NCI-H2171 treated with DMSO at 0.1 percent for 48 hours (cell line): ENCODE measurements at places on chromosomes 11 and 22.

- DNase-seq: peak; percentile 95
Observed at GRCh38 chr11:72411623-72412419, 22.5 kb downstream of the CLPB start.

DNA sequence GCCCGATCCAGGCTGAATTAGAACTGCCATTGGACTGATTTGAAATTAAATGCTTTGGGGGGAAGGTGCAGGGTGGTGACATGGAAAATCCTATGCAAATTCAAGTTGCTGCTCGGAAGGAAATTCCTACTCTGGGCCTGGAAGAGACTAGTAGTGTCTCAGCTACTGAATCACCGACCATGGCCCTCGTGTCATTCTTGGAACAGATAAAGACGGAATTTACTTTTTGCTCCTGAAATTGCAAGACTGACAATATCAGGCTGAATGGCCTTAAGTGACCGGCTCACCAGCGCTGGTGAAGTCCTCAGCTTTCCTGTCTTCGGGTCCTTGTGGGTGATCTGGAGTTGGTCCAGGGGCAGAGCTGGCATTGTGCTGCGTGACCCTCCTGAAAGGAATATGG lies 6.1 kb downstream of the ASCC2 start:
- no peak for DNase-seq

- peak; percentile 30 for DNase-seq
Observed at GRCh38 chr22:17672417-17672991, 33.9 kb downstream of the BCL2L13 start.

DNA sequence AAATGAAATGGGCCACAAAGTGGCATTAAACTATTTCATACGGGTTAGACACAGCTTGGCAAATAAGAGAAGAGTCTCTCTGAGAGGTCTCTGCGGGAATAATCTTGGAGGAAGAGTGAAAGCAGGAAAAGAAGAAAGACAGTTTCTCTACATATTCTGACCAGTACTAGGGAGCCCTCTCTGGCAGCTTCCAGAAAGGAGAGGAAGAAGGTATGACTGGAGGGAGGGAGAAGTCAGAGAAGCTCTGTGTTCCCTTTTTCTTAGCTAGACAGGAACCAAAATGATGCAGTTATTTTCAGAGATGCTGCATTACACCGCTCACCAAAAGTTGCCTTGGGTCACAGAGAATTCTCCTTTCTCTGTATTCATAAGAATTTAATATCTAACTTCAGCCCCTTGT lies 382.1 kb downstream of the KCNA4 start:
- DNase-seq: no peak

- DNase-seq: no peak
Observed at GRCh38 chr22:43211941-43212433, 25.1 kb upstream of the TTLL12 start.

DNA sequence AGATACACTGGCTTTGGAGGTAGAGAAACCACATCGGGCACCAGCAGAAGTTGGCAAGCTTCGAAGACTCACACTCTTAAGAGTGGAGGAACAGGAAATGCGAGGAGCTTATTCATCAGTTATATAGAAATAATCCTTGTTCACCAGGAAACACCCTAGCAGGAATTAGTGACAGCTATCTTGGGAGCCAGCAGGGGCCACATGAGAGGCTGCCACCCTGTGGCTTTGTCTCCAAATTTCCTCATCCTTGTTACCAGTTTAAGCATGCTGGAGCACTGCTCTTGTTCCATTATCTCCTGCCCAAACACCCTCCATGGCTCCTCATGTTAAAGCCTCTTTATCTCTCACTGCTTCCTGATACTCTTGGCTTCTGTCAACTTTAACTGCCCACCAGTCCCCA lies 131.0 kb downstream of the PLEKHA7 start:
- DNase-seq: no peak

GRCh38 chr11:20854215-20854955 lies 185.0 kb downstream of the NELL1 start:
- no peak for DNase-seq

DNA sequence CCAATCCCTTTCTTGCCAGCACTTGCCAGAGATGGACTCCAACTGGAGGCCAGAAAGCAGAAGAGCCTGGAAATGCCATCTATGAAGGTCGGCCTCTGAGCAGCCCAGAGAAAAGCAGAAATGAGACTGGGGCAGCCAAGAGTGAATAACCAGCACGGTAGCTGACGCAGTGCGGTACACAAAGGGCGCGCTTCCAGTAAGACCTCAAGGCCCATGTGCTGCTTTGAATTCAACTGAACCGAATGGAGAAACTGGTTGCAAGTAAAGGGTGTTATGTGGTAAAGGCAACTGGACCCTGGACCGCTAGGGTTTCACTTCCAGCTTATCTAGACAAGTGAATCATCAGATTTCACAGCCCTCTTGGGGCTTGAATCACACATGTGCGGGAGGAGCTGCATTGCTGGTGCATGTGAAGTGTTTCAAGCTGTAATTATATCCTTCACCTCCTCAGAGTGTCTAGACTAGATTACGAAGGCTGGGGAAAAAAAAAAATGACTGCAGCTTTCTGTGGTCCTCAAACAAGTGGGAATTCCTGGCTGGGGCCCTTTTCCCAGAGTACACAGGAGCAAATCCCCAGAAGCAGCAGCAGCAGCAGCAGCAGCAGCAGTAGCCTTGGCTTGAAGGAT lies 128.9 kb downstream of the CCDC34 start:
- DNase-seq: peak; percentile 98

GRCh38 chr22:42964994-42965699 lies 49.8 kb downstream of the PACSIN2 start:
- peak; percentile 77 for DNase-seq

DNA sequence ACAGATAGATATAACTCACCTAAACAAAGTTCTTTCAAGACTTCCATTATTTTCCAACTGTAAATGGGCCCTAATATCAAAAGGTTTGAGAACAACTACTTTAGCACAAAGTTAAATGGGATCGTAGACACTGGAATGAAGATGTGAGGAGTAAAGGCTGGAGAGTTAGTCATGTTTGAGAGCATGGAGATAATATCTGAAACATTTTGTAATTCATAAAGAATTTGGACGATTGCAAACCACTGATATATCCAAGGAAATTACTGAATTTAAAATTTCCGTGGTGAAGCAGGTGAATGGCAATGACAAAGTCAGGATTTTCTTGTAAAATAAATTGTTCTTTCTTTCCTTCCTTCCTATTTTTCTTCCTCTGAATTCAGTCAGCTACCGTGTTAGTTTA lies 564.9 kb downstream of the CNTN5 start:
- DNase-seq: no peak

GRCh38 chr22:36860821-36861659 lies at the start of gene NCF4:
TSS of gene NCF4 (plus strand) at chr22:36861006. CDS start at chr22:36861172, 166 bp downstream.
- DNase-seq: no peak

DNA sequence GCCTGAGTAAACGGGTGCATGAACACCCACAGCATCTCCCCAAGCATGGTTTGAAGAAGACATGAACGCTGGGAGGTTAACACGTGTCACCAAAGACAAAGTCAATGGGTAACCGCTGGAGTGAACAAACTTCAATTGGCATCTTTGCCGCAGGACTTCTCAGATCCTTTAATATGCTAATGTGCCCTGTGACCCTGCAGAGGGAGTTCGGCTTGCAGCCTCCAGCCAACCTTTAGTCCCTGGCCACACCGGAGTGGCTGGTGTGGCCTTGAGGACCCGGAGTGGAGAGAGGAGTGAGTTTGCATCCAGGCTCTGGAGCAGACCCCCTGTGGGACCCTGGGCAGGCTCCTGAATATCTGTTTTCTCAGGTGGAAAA lies 57.0 kb downstream of the FLRT1 start:
- DNase-seq: no peak

GRCh38 chr22:23803001-23803819 lies 16.4 kb downstream of the SMARCB1 start:
- no peak for DNase-seq

- no peak for DNase-seq
Observed at GRCh38 chr11:10797531-10797930, 11.2 kb downstream of the EIF4G2 start.

- DNase-seq: no peak
Observed at GRCh38 chr11:102157219-102157618, 47.0 kb downstream of the YAP1 start.

GRCh38 chr11:27965559-27965958 lies 142.4 kb downstream of the KIF18A start:
- no peak for DNase-seq

DNA sequence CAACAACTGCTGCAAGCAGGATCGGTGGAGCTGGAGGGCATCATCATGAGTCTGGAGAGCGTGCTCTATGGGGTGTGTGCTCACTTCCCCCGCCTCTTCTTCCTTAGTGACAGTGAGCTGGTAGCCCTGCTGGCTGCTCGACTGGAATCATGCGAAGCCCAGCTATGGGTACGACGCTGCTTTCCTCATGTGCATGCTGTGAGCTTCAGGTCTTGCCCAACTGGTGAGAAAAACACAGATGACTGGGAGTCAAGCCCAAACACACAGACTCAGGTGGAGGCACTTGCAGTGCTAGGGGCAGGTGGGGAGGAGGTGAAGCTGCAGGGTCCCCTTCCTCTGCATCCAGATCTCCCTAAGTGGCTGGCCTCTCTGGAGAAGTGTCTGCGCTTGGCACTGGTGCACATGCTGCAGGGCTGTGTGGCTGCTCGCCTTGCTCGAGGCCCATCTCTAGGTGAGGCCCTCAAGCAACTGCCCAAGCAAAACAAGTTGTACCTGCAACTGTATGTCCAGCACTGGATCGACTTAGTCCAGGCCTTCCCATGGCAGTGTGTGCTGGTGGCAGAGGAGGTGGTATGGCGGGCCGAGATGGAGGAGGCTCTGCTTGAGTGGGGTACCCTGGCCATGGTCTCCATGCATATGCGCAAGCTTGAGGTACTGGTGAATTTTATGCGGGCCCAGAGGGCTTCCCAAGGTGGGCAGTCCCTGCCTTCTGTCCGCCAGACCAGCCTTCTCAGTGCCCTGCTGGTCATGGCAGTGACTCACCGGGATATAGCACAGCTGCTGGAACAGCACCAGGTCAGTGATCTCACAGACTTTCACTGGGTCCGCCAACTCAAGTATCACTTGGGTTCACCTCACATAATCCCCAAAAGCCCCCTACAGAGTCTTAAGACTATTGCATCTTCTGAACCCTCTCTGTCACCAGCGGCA lies 48.1 kb downstream of the DNHD1 start:
- DNase-seq: no peak

DNA sequence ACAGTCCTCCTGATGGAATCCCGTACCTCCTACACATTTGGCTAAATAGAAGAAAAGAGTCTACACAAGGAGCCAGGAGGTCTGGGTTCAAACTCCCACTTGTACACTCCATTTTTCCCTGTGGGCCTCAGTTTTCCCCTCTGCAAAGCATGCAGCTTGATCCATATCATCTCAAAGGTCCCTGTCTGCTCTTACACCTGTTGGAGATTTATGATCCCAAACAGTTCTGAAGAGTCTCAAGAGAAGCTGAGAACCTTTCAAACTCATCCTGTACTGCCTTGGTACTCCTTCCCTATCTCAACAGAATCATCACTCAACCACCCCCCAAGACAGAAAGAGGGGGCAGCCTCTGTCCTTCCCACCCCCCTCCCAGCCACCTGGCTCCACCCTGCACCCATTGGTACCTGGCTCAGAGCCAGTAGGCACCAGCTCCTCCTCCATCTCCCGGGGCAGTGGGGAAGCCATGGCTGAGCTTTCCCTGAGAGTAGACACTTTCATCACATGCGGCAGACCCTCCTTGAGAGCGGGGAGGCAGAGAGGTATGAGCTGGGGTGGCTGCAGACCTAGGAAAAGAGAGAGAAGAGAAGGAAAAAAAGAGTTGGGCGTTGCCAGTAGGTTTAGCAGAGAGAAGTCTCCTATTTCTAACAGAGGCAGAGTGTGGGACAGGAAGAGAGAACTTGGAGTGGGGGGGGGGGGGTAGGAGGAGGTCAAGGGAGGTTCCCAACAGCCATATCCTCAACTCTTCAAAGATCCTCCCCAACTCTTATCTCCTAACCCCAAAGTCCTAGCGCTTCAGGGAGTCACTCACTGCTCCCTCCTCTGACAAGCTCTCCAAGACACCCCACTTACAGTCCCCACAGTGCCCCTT lies 3.1 kb downstream of the TNKS1BP1 start:
- DNase-seq: no peak

DNA sequence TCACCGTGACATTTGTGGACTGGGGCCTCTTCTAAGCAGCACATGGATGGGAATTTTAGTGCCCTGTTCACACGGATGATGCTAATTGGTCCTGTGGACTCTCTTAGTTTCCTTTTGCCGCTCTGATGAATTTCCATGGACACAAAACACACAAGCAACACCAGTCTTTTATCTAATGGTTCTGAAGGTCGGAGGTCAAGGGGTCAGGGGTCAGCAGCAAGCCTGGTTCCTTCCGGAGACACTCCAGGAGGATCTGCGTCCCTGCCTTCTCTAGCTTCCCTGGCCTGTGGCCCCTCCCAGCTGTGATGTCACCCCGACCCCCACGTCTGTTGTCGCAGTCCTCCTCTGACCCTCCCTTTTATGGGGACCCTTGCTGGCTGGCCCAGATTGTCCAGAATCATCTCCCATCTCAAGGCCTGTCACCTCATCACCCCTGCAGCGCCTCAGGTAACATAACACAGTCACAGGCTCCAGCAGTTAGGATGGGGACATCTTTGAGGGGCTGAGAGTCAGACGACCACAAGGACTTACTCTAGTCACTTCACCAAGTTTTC lies 6.8 kb downstream of the NADSYN1 start:
- no peak for DNase-seq

DNA sequence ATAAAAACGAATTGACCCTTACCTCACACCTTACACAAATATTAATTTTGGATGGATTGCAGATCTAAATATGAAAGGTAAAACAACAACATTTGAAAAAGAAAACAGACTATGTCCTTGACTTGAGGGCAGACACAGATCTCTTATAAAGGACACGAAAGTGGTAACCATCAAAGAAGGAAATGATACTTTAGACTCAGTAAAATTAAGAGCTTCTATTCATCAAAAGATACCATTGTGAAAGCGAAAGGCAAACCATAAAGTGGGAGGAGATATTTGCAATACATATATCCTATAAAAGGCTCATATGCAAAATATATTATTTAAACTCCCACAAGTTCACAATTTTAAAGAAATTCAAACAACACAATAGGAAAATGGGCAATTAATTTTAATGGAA lies 5.0 kb downstream of the HEPACAM start:
- DNase-seq: no peak

DNA sequence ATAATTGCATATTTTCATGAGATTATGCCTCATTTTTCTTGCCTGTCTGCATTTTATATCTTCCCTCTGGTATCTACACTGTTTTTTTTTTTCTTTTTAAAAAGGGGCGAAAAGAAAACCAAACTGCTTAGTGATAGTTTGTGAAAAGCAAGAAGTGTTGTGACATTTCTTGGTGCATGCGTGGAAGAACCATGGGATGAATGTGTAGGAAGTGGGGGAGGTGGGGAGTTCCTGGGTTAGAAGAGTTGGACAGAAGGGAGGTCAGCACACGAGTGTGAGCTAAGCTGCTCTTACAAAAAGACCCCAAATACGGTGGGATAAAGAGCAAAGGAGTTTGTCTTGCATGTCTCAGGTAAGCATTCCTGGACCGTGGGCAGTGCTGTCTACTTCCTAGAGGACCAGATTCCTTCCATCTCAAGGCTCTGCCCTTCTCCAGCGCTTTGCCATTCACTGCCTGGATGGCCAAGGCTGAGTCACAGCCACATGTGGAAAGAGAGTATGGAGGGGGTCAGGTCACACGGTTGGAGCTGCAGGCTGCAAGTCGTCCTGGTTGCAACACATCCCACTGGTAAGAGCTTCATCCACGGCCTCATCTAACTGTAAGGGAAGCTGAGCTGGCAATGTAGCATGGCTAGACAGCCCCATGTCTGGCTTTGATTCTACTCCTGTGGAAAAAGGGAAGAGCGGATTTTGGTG lies 300.6 kb downstream of the DDX10 start:
- no peak for DNase-seq

- DNase-seq: no peak
Observed at GRCh38 chr11:93542811-93543229, 371 bp downstream of the SMCO4 start.

GRCh38 chr11:100984668-100985067 lies 144.9 kb downstream of the PGR start:
- no peak for DNase-seq
